CD4-positive, alpha-beta T cell treated with Interleukin-17A for 4 hours (primary cell): ENCODE measurements at places on chromosomes 2 and 18.

- DNase-seq, result no peak
Observed at GRCh38 chr2:119419065-119419464, 12.6 kb upstream of the TMEM37 start.

GRCh38 chr2:188677142-188677541 lies 297.0 kb upstream of the COL3A1 start:
- DNase-seq, result no peak

- no peak for DNase-seq
Observed at GRCh38 chr2:227503433-227504406, 31.8 kb downstream of the AGFG1 start.

DNA sequence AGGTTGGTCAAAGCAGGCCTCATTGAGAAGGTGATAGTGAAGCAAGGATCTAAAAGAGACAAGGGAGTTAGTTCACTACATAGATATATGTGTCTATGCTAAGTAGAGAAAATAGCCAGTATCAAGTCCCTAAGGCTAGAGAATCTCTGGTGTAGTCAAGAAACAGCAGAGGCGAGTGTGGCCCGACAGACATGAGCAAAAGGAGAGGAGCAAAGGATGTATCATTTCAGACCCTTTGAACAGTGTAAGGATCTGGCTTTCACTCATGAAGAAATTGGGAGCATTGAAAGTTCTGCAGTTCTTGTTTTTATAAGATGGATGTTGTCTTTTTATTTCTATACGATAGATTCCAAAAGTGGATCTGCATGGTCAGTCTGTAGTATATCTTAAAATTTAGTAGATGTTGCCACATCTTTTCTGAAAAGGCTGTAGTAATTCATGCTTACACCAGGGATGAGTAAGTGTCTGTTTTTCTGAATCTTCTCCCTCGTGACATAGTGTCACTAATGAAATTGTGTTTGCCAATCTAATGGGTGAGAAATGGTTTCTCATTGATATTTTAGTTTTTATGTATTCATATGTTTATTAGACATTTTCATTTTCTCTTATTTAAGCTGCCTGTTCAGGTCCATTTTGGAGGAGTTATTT lies 18.8 kb downstream of the SP100 start:
- DNase-seq, result no peak

DNA sequence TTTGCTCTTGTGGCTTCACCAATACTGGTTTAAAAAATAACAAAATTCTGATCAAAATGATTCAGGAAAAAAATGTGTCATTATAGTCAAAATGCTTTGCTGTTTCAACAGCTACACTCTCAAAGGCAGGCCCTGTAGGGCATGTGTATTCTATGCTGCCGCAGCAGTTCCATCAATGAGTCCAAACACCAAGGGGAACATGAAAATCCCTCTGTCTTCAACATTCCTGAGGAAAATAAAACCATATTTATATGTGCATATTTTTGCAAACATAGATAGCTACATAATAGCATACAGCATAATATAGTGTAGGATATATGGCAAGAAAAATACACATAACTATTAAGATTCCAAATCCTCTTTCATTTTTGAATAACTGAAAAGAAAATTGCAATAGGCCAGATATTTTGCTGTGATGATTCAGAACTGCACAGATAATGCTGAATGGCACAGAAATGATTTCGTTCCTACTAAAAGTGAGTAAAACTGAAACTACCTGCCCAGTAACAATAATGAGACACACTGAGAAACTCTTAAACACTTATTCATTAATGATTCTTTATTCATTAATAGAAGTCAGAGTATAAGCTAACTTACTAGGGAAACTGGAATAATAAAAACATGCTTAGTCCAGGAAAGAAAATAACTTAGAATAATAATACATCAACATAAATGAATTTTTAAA lies 343.8 kb downstream of the SUCLG1 start:
- no peak for DNase-seq

GRCh38 chr2:143375384-143375880 lies 246.2 kb downstream of the ARHGAP15 start:
- DNase-seq, result no peak

DNA sequence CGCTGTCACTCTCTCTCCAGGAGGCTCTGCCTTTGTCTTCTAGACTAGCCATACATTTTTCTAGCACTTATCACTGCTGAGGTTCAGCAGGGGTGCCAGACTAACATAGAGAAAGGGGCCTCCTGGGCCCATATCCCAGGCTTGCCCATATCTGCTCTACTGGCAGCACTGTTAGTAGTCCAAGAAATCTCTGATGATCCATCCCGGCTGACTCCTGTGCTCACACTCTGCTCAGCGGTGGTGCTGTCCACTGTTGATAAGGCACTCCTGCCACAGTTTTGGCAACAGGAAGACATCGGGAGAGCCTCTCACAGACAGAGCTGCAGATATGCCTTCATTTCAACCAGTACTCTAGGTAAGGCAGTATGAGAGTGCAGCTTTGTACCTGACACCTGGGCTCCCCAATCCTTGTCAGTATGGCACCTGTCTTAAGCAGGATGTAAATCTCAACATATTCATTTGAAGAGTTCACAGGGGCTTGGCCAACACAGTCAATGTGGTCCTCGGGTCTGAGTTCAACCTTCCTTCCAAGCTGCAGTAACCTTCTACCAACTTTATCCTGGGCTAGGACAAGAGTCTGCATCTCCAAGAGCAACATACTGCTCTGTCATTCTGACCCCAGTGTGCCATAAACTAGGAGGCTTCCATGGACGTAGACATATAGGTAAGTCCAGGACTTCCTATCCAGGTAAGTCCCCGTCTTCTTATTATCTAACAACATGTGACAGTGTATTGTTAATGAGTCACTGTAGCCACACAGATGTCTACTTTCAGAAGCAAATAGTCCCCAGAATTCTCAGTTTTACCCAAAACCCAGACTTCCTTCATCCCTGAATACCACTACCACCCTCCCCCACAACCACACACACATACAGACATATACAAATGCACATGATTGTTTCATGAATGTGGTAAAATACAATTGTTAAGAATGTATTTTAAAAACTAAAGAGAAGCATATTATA lies 16.2 kb downstream of the KLF7 start:
- peak; percentile 39 for DNase-seq

DNA sequence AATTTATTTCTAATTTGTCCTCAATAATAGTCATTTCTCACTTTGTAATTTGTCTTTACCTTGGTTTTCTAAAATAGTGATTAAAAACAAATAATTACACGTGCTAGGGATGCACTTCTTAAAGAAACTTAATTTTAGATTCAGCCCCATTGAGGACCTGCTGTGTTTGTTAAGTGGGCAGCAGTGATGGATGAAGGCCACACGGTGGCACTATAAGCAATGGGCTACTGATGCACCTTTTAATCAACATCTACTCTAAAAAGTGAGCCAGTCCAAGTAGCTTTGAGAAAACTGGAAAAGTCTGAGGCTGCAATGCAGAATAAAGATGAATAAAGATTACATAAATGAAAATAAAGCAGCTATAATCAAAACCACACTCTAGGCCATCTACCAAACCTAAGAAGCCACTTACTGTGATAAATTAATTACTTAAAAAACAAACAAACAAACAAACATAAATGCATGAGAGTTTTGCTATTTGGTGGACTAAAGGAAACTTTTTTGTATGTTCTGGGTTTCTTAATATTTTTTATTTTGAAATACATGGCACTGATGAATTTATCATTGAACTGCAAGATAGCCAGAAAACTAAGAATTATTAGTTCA lies 89.3 kb downstream of the PDE11A start:
- no peak for DNase-seq

GRCh38 chr2:189940913-189941312 lies 121.6 kb downstream of the MSTN start:
- DNase-seq, result no peak

DNA sequence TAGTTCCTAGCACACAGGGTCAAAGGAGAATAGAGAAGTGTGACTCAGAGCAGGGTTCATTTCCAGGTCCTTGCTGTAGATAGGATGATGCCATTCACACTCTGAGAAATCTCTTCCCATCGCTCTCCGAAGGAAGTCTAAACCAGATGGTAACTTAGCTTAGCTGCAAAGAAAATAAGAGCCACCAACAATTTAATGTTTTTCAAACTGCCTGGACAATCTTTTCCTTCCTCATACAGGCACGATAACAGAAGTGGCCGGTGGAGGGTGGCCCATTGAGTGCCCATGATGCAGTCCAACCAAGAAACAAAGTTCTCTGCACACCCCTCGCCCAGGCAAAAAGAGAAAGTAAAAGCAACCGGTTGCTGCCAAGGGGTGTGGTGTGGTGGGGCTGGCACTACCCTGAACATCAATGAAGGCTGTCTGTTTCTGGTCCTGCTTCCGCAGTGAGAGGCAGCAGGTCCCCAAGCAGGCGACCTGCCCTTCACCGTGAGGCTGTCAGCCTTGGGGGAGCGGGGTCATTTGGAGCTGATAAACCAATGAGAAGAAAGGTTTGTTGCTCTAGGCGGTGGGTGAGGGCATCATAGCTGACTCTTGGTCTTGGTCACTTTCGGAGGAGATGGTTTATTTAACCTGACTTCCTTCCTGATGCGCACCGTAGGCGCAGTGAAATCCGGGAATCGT lies 105.6 kb upstream of the CD302 start:
- DNase-seq, result peak; percentile 66

DNA sequence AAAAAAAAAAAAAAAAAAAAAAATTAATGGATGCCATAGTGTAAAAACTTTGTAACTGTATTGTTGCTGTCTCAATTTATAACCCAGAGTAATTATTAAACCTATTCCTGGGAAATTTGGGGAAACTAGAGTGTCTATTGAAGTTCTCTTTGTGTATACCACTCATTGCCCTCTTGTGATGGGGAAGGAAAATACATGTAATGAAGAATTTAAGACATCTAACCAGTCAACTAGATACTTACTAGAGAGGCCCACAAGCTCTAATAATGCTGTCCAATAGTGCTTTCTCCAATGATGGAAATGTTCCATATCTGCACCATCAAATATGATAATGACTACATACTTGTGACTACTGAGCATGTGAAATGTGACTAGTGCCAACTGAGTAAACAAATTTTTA lies 168.5 kb upstream of the SLC39A10 start:
- DNase-seq, result no peak

DNA sequence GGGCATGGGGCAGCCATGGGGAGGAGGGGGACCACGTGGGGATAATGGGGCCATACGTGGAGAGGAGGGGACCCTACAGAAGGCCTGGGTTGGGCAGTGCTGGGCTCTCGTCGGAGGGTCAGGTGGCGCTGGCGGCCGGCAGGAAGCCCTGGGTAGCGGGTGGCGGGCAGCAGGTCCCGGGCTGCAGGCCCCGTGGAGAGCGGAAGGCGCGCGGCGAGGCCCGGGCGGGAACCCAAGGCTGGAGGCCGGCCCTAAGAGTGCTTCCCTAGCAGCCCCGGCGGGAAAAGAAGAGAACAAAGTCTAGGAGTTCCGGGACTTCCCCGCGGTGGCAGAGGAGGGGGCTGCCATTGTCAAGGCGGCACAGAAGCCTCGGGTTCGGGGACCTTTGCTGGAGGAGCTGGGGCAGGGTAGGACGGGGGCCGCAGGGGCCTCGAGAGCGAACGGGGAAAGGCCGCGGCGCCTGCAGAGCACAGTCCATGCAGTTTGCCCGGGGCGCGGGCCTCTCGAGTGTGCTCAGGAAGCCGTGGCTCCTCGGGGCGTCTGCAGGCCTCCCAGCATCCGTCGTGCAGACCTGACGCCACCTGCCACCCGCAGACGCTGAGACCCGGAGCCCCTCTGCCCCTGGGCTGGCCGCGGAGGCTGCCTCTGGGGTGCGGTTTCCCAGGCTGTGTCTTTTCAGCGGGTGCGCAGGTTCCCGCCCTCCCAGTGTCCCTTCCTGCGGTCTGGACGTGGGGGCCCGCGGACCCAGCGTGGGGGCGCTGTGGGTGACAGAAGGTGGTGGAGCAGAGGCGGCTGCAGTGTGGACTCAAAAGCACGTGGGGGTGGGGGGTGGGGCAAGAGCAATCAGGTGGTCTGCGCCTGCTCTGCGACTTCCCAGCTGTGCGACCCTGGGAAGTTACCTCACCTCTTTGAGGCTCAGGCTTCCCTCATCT lies 19.4 kb upstream of the NCL start:
- peak; percentile 55 for DNase-seq

DNA sequence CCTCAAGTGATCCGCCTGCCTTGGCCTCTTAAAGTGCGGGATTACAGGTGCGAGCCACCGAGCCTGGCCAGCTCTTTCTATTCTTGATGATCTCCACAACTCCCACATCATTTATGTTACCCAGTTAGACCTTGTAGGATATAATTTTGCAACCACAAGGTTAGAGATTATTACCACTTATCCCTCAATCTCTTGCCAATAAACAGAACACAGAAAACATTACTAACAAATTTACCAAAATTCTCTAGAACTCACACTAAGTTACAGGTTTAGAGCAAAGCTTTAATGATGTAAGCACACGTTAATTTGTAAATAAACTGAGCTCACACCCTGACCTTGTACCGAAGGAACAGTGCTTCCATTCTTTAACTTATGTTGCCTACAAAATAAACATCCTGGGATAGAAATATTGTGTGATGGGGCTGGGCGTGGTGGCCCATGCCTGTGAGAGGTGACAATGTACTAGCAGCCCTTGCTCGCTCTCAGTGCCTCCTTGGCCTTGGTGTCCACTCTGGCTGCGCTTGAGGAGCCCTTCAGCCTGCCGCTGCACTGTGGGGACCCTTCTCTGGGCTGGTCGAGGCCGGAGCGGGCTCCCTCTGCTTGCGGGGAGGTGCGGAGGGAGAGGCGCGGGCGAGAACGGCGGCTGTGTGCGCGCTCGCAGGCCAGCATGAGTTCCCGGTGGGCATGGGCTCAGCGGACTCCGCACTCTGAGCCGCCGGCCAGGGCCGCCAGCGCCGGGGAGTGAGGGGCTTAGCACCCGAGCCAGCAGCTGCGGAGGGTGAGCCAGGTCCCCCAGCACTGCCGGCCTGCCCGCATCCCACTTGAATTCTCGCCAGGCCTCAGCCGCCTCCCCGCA lies 42.1 kb upstream of the ITSN2 start:
- DNase-seq, result no peak

GRCh38 chr18:46484971-46485370 lies 172.0 kb downstream of the LOXHD1 start:
- no peak for DNase-seq

GRCh38 chr2:137229834-137230233 lies 464.5 kb downstream of the THSD7B start:
- no peak for DNase-seq

- DNase-seq, result no peak
Observed at GRCh38 chr2:238908960-238909951, 61.4 kb downstream of the TWIST2 start.

DNA sequence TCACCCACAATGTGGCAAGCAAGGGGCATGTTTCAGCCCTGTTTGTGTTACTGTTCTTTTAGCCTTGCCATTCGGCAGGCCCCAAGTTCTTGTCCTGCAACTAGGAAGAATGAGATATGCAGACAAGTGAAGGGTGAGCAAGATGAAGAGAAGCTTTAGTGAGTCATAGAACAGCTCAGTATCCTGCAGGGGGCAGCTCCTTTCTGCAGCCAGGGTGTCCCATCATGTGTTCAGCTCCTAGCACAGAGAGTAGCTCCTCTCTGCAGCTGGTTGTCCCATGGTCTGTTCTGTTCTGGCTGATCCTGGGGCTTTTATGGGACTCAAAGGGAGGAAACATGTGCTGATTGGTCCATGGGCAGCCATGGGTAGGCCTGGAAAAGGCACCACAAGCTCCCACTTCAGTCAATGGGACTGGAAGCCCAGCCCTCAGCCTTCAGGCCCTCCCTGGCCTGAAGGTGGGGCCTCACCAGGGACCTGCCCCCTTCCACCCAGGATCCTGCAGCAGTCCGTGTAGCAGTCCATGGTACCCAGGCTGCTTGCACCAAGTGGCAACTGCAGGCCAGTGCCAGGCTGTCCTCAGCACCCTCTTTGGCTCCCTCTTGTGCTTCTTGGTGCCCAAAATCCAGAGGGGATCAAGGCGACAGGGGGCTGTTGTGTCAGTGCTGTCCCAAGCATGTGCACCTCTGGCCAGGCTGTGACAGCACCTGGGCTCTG lies 326.4 kb downstream of the NR4A2 start:
- no peak for DNase-seq
